ENCODE measurements at places on chromosomes 7 and 10.

DNA sequence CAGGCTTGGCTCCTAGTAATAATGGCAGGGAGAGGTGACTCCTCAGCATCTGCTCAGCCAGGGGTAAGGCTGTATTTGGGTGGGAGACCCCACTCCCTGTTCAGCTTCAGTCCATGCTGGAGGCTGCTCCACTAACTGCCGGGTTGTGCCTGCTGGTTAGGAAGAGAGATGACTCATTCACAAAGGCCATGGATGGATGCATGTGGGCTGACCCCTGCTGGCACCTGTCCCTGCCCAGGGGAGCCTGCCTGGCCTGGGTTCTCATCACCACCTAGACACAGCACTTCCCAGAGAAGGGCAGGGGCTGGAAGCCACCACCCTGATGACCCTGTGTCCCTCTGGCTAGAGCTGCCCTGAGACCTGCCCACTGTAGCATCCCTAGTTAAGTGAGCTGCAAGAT, 59.0 kb downstream of the VSTM4 start:
- no peak for DNase-seq

- no peak for DNase-seq
Observed at GRCh38 chr7:24670782-24671181, 86.5 kb downstream of the GSDME start.

- no peak for DNase-seq
Observed at GRCh38 chr7:28237363-28237762, 56.8 kb upstream of the JAZF1 start.

DNA sequence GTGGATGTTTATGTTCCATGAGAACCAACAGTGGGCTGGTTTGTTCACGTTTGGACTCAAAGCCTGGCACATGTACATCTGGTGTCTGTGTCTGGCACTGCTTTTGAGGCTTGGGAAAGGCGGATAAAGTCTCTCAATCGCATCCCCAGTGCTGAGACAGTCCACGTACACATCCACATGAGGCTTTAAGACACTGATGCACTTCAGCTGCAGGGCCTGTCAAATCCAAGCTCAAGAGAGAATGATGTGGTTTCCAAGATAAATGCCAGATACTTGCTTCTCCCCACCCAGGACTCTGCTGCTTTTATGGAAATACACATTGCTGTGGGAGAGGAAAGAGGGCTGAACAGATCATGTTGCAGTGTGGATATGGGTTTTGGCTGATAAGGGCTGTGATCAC, 178.4 kb downstream of the ADARB2 start:
- no peak for DNase-seq

- DNase-seq: no peak
Observed at GRCh38 chr7:108330227-108330626, 126.0 kb downstream of the NRCAM start.

- no peak for DNase-seq
Observed at GRCh38 chr7:47678641-47679380, 96.9 kb upstream of the TNS3 start.

- no peak for DNase-seq
Observed at GRCh38 chr10:30166929-30167328, 107.5 kb upstream of the JCAD start.

GRCh38 chr7:128831178-128831993, 1.2 kb downstream of the FLNC start:
- DNase-seq: no peak

DNA sequence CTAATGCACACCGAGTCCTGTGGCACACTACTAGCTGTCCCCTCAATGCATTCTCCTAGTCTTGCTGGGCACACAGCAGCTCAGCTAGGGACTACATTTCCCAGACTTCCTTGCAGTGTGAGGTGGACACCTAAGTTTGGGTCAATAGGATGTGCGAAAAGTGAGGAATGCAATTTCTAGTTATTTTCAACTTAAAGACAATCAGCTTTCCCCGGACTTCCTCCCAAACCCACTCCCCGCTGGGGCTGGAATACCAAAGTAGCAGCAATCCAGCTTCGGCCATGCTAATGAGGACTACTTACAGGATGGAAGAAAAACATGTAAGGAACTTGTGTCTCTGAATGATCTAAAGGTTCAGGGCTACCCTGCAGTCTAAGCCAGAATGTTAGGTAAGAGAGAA, 286.4 kb upstream of the LRRN3 start:
- no peak for DNase-seq
